Lung (tissue), 17 donors: ENCODE measurements at places on chromosomes 1 and 21.

DNA sequence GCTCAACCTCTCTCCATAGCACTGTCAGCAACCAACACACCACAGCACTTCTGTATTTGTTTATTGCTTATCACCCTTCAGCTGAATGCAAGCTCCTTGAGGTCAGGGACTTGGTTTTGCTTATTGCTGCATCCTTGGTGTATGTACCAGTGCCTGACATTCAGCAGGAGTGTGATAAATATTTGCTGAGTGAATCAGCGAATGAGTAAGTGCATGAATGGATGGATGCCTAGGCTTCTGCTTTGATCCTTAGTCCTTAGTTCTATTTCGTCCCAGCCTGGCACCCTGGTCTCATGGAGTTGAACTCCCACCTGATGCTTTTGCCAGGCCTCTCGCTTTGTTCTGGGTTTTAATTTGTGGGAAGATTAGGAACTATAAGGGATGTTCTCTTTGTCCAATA lies 88.2 kb downstream of the ZSCAN20 start:
- DNase-seq: no peak

- DNase-seq: no peak
Observed at GRCh38 chr1:147719711-147720225, 40.6 kb downstream of the GJA5 start.

DNA sequence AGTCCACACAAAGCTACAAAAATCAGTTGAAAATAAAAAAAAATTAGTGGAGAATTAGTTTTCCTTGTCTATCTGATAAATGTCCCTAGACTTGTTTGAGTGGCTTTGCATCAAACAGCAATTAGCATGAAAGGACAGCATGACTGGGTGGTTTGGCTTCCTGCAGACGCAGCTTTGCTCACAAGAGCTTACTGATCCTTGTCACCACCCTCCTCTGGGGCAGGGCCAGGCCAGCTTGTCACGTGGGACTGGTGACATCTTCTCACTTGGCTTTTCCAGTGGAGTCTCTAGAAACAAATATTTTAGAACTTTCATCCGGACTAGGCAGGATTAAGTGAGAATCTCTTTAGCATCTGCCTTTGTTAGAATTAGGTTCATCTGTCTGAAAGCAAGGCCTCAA lies 76.0 kb upstream of the OLIG2 start:
- DNase-seq: no peak

GRCh38 chr1:55375617-55376258 lies 160.6 kb upstream of the USP24 start:
- DNase-seq: peak; percentile 77

- no peak for DNase-seq
Observed at GRCh38 chr1:223374064-223374610, 10.2 kb upstream of the SUSD4 start.

DNA sequence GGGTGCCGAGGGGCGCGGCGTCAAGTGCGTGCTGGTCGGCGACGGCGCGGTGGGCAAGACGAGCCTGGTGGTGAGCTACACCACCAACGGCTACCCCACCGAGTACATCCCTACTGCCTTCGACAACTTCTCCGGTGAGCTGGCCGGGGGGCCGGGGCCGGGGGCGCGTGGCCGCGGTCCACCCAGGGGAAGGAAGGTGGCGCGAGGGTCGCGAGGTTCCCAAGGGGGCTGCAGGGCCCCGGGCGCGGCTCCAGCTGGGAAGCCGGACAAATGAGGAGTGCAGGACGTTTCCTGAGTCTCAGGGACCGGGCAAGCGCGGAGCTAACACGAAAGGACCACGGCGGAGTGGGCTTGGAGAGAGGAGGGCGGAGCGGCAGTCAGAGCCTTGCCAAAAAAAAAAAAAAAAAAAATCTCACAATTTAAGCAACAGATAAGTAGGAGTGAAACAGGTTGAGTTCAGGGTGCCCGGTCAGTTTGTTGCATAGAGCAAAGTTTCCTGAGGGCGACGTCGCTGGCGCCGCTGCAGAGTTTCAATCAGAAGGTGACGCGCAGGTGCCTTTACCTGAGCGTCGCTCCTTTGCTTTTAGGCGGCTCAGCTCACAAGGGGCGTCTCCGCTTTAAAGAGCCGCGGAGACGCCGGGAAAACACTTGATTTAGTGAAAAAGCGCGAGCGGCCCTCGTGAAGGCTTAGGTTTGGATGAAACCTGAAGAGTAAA lies 750 bp downstream of the RHOU start:
- DNase-seq: peak; percentile 69

DNA sequence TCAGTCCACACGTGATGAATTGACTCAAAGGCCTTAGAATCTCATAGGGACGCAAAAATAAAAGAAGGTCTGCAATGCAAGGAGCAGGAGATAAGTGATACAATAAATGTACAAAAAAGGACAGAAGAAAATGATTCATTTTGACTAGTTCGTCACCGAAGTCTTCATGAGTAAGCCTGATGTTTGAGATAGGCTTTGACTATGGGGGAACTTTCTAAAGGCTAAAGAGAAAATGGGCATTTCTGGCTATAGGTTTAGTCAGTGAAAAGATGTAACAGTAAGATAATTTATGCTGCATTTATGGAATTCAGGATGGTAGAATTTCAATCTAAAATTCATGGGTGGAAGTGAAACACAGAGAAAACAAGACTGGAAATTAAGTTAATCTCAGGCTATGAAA lies 163.0 kb downstream of the ADGRL4 start:
- no peak for DNase-seq

DNA sequence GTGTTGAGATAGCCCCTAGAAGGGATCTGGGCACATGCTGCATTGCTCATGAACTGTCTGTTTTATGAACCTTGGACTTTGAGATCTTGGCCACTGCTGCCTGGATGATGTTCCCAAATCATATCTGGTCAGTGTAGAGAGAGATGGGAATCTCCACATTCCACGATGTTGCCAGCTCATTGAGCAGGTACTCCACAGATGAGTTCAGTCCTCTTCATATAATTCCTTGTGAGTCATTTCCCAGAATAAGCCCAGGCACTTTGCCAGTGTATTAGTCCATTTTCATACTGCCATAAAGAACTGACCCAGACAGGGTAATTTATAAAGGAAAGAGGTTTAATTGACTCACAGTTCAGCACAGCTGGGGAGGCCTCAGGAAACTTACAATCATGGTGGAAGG lies 254.0 kb upstream of the RUNX1 start:
- no peak for DNase-seq

DNA sequence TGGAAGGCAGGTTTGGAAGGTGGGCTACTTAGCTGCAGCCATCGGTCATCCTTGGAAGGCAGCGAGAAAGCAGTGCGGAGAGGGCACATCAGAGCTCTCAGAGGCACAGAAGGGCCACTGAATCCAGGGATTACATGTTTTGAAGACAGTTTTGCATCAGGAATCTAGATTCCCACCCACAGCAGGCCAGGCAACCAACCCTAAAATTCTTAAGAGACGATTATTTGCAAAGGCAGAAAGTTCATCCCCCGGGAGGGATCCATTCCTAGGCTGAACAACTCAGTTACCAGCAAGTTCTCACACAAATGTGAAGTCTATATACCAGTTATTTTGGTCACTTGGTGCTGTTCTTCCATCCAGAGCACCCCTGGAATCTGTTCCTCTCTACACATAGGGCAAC lies 457.3 kb upstream of the VAMP3 start:
- DNase-seq: no peak

DNA sequence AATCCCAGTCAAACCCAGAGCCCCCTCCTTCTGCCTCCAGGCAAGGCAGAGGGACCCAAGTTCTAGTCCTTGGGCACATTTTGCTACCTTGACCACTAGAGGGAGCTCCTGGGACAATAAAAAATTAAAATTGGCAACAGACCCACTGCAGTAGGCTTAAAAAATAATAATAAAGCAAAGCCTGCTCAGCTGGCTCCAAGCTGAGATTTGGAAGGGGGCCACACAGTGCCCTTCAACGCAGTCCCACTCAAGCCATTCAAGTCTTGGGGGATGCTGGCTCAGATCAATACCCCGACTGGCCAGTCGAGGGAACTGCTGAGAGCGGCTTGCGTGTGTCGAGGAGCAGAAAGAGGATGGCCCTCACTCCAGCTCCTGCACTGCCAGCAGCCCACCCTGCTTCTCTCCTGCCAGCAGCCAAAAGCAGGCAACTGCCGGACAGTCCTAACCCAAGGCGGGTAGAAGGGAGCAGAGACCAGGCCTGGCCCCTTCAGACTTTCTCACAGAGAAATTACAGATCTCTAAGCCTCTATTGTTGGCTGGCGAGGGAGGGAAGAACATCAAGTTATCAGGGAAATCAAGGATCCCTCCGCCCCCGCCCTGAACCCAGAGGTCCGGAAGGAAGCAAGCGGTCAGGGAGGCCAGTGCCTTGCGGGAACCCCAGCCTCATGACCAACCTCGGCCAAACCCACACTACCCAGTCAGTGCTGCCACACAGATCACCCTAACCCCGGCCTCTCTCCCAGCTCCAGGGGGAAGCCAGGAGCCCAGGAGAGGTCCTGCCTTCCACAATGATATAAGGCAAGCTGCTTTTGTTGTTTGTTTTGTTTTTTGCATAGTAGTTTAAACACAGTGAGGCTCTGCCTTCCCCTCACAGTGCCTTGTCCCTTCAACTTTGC lies 4.9 kb upstream of the ALDH4A1 start:
- DNase-seq: peak; percentile 92

DNA sequence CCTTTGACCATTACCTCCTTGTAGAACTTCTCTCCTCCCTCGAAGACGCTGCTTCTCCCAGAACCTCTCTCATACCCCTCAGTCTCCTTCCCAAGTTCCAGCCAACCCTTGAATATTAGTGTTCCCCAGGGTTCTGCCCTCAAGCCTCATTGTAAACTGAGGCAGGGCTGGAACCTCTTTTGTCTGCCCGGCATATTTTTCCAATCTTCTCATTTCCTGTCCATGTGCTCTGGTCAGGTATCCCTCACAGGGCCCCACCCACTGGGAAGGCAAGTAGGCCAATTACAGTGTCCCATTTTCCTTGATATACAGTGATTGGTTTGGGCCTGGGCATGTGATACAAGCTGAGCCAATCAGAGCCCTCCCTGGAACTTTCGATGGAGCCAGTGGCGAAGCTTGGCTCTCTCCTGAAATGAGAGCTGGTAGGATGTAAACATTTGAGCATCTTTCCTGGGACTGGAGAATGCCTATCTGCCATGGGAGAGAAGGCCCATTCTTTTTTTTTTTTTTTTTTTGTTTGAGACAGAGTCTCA lies 57.1 kb upstream of the ID3 start:
- DNase-seq: no peak

DNA sequence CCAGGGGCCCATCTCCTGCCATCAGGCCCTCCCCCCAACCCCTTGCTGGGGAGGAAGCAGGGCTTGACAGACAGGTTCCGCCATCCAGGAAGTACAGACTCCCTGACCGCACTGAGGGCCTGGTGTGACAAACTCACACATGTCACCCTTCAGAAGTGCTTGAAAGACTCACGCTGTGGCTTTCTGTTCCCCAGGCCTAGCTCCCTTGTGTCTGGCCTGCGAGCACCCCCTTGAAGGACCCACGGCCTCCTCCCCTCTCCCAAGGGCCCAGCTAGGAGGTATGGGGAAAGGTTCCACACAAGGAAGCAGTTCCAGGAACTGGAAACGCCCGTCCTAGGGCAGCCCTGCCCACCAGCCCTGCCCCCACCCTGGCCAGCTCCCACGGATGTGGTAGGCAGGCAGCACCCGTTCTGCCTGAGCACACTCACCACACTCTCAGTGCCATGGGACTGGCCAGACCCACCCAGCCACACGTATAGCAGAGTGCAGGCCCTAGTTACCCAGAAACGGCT lies 26.7 kb downstream of the SLC2A1 start:
- DNase-seq: peak; percentile 61

DNA sequence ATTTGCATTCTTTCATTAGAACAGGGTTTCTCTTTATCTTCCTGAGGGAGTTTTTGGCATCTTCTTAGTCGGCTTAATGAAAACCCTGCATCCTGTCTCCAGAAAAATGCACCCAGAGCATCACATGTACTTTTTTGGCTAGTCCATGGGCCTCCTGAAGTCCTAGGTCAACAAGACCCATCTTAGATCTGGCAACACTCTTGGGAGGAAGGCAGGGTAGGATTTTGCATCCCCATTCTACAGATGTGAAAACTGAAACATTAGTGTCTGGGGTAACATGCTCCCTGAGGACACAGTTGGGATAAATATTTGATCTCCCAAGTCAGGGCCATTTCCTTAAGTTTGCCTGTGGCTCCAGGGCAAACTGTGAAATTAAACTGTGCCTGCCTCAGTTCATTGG lies 40.0 kb upstream of the HMGB4 start:
- DNase-seq: no peak

DNA sequence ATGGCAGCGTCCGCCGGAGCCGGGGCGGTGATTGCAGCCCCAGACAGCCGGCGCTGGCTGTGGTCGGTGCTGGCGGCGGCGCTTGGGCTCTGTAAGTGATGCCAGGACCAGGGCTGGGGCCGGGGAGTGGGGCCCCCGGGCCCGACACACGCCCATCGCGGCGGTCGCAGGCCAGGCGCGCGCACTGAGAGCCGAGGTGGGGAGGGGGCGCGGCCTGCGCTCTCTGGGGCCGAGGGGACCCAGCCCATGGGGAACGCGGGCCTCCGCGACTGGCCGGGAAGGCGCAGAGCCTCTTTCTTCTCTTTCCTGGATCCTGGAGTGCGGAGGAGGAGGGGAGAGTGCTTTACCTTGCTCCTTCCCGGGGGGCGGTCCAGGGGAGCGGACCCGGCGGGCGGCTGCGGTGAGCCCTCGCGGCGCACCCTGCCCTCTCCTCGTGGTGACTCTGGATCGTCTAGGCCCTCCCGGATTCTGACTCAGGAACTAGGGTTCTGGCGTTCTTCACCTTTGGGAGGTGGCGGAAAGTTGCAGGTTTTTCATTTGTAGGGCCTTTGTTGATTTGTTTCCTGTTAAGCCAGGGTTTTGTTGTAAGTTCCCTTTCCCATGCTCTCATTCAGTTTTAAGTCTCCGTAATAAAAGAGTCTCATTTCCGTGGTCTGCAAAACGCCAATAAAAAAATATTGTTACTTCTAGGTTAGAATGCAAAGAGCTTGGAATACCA lies 529 bp downstream of the MPZL1 start:
- DNase-seq: no peak

GRCh38 chr1:27428316-27429028 lies 36.0 kb downstream of the GPR3 start:
- no peak for DNase-seq

DNA sequence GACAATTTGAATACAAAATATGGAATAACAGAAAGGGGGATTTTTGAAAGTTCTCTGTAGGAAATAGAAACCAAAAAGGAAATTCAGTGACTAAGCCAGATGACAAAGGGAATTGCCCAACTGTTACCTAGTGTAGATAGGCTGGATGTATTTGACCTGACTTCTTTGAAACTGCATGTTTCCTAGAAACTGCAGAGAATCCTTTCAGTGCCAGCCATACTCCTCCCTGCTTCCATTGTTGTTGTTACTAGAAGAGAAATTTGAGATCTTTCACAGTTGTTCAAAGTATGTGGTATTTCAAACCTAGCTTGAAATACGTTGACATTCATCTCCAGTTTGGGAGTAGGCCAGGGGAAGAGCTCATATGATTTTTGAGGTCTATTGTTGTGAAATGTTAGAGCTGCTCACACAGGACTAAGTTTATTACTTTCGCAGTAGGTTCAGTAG lies 1.8 kb upstream of the GBP5 start:
- DNase-seq: no peak
